ENCODE measurements at places on chromosomes 13 and 19. TPM values are rescaled to one million over a fixed set of nuclear protein-coding genes. Genes with fewer than 3 reads are reported as not detected.

DNA sequence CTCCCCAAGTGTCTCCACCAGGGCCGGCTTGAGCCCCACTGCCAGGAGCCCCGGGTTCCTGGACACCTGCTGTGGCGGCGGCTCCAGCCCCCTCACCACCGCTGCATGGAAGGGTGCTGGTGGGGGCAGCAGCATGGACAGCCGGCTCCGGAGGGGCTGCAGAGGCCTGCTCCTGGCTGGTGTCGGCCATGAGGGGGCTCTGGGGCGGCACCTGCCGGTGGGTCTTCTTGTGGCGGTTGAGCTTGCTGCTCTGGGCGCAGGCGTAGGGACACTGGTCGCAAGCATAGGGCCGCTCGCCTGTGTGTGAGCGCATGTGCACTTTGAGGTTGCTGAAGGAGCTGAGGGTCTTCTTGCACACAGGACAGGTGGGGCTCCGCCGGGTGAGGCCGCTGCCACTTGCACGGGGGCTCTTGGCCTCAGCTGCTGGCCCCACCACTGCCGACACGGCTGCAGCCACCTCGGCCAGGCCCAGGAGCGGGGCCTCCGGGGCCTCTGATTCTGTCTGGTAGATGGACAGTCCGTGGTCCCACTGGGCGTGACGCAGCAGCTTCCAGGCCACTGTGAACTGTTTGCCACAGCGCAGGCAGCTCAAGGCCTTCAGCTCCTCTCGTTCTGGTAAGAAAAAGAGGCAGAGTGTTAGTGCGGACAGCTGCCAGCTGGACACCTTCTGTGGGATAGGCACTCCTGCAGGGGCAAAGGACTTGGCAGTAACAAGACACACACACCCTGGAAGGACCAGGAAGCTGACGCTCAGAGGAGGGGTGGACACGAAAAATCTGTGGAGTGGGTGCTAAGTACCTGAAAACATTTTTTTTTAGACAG, 4.1 kb downstream of the ZNF296 start:
- no peak for ATAC-seq

- peak; percentile 78 for ATAC-seq
Measured at GRCh38 chr19:9673912-9674662, 813 bp downstream of the ZNF562 start.

The PABPC3 gene
- 0.32 TPM for total RNA-seq

- ATAC-seq, result peak; percentile 35
Measured at GRCh38 chr19:43618921-43619261, 538 bp downstream of the ZNF428 start.

The WDR88 gene
- total RNA-seq, result 0.58 TPM

DNA sequence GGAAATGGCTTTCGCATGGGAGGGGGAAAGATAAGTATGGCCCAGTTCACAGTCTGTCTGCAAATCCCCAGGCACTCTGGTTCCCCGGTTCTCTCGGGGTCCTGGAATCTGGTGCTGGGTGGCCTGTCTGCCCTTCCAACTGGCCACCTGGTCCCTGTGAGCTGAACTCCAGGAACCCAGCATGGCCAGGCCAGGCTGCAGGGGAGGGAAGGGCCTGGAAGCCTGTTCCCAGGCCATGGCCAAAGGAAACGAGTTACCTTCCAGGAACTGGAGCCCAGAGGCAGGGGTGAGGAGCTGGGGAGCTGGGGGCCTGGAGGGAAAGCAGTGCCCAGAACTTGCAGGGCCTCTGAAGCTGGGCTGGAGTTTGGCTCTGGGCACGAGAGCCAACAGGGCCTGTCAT, 19.1 kb upstream of the PNMA8C start:
- ATAC-seq, result no peak
